ENCODE measurements at places on chromosomes 6 and 20.

- no peak for DNase-seq
These were observed 255.8 kb upstream of the RAB32 start for GRCh38 chr6:146287691-146288369.

GRCh38 chr6:49462599-49462926 lies 490 bp downstream of the MMUT start:
- no peak for DNase-seq

GRCh38 chr20:8972963-8973705 lies 95.8 kb upstream of the PLCB4 start:
- DNase-seq: no peak

DNA sequence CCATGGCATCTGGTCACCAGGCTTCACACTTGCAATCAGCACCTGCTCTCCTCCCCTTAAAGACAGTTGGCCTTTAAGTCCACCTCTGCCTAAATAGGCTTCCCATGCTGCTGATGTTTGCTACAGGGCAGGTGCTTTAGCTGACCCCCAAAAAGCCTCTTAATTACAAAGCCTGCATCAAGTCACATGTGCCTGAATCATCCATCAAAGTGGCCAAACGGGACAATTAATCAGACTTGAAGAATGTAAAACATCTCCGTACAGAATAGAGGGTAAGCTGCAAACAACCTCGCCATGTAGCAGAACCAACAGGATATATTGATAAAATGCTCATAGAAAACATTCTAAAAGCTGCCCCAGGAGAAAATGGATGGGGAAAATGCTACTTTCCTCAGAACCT lies 7.4 kb downstream of the LY86 start:
- DNase-seq: no peak

DNA sequence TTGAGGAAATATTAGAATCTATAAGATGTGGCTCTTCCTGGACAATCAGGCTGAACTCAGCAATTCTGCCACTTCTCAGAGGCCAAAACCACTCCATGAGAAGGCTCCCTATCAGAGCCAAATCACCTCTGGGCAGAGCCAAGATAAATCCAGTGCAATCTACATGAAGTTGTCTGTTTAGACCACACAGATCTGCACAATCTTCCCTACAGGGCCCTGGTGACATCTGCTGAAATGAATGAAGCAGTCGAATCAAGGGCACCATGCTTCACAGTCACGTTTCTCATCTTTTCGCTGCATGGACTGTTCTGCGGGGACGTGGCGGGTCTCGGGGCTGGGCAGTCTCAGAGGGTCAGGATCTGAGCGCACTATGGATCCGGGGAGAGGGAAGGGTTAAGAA lies 60.1 kb upstream of the CD93 start:
- no peak for DNase-seq

DNA sequence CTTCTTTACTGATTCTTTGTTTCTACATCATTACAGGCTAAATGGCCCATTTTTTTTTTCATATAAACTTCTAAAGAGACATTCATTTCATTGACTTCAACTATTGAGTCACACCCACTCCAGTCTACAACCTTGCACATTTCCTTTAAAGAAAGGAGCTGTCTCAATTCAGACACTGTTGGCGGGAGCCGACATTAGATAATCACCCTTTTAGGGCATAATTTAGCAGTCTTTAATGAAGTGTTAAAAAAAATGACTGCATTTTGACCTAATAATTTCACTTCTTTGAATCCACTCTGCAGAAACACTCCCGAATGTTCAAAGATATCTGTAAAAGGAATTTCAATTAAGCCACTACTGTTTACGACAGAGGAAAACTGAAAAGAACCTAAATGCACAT lies 1.5 kb downstream of the EPM2A start:
- peak; percentile 5 for DNase-seq
